ENCODE measurements at places on chromosomes 16 and 17.

DNA sequence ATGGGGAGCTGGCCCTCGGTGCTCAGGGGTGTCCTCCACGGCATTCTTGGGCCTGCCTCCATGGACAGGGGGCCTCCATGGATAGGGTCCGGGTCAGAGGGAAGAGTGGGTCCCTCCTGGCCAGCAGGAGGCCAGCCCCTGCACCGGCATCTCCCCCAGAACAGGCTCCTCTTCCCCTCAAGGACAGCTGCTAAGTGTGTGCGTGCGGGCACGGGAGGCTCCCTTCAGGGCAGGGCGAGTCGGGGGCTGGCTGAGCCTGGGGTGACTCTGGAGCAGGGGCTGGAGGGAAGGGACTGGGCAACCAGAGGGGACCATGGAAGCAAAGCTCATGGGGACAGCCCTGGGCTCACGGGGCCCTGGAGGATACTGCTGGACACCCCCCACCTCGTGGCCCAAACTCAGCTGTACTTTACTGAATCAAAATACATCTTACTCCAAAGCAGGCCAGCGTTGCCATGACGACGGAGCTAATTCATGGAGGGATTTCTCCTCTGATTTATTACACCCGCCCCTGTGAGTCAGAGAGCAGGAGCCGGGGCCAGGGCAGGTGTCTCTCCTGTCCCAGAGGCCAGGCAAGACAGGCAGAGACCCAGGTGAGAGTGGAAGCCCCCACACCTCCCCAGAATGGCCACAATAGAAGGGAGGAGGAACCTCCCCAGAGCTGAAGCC lies 2.1 kb downstream of the CASKIN1 start:
- DNase-seq, result peak; percentile 51

- peak; percentile 69 for DNase-seq
Measured at GRCh38 chr17:29133121-29133713, 47.0 kb downstream of the MYO18A start.

DNA sequence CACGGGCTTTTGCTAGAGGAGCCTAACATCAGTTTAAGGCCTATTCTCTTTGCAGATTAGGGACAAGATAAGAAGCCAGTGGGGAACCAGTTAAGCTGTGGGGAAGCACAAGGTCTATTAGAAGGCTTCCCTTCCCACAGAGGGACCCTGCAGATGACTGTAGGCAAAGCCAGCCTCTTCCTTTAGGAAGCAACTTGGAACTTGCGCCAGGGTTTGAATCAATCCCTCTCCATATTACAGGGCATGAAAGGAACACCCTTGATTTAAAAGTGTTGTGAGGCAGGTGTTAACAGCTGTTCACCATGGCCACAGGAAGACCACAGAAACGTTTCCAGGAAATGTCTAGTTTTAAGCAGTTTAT lies 77.3 kb downstream of the RPTOR start:
- no peak for DNase-seq

DNA sequence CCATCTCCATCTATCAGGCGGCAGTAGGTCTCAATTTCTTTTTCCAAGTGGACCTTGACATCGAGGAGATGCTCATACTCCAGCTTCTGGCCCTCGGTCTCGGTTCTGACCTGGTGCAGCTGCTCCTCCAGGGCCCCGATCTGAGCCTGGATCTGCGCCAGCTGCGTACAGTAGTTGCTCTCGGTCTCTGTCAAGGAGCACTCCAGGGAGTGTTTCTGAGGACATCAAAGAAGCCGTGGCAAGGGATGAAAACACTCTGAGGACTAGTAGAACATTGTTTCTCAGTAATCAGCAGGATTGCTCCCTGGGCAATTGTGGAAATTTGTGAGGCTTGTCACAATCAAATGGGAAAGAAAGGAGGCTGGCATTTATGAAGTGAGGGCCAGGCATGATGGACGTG lies 5.9 kb downstream of the KRT28 start:
- DNase-seq, result no peak

DNA sequence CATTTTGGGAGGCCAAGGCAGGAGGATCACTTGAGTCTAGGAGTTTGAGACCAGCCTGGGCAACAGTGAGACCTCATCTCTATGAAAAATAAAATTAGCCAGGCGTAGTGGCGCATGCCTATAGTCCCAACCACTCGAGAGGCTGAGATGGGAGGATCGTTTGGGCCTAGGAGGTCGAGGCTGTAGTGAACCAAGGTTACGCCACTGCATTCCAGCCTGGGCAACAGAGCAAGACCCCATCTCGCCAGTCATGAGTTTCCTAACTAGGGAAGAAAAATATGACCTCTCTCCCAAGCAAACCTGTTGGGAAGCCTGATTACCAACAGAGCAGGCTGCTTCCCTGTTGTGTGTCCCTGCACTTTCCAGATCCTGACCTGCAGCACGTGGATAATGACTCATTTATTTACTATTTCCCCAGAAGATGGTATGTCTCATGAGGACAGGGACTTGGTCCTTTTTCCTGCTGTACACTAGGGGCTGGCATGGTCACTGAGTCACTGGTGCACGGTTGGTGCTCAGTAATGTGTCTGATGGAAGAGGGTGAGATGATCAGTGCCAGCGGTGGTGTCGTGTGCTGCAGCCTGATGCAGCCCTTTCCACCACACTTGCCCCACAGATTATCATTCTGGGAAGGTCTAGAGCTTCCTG lies 30.8 kb downstream of the NMT1 start:
- no peak for DNase-seq

- DNase-seq, result no peak
Measured at GRCh38 chr16:62137996-62138395, 101.8 kb upstream of the CDH8 start.
